ENCODE measurements at places on chromosomes 2 and 18. TPM values are rescaled to one million over a fixed set of nuclear protein-coding genes. Genes with fewer than 3 reads are reported as not detected.

- DNase-seq = no peak
Observed at GRCh38 chr2:195538937-195539336, 118.1 kb upstream of the SLC39A10 start.

The GRB14 gene
- 2.7 TPM for total RNA-seq

The SALL3 gene
- 0.04 TPM for total RNA-seq

GRCh38 chr2:127231130-127231865, 11.2 kb upstream of the CYP27C1 start:
- no peak for DNase-seq

GRCh38 chr18:52426041-52426440, 86.0 kb downstream of the DCC start:
- DNase-seq = no peak

DNA sequence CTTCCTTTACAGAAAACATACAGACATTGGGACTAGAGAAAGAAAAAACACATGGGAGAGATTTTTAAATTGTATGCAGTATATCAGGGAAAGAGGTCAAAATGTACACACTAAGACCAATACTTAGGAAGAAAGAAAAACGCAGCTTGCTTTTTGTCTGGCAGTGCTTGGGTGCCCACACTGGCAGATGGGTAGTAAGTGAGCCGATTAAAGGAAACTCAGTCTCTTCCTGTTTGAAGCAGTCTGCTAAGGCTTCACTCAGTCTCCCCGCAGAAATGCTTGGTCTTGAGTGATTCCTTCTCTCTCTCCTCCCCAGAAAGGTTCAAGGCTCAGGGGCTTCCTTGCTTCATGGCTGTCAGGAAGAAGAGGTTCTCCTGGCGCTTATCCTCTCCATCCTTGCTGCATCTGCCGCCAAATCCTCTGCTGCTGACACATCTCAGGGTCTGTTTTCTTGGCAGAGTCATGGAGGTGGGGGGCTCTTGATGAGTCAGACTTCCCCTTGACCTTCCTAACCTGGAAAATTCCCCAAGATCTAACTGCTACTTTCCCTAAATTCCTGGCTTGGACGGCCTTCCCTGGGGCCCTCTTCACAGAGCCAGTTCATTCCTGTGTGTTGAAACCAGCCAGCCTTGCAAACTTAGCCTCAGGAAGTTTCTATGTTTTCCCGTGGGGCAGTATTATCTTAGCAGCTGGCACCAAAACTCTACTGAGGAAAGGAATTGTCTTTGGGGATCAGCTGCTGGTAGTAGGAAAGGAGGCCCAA, 10.5 kb upstream of the TMSB10 start:
- DNase-seq = no peak

Data from heart left ventricle (tissue), 16 donors.